ENCODE measurements at places on chromosomes 12 and 14. TPM values are rescaled to one million over a fixed set of nuclear protein-coding genes. Genes with fewer than 3 reads are reported as not detected.

ATP23 gene
- total RNA-seq: 15.3 TPM

SYNE3 gene
- 1.5 TPM for total RNA-seq

B3GNT4 gene
- total RNA-seq: not detected

DNA sequence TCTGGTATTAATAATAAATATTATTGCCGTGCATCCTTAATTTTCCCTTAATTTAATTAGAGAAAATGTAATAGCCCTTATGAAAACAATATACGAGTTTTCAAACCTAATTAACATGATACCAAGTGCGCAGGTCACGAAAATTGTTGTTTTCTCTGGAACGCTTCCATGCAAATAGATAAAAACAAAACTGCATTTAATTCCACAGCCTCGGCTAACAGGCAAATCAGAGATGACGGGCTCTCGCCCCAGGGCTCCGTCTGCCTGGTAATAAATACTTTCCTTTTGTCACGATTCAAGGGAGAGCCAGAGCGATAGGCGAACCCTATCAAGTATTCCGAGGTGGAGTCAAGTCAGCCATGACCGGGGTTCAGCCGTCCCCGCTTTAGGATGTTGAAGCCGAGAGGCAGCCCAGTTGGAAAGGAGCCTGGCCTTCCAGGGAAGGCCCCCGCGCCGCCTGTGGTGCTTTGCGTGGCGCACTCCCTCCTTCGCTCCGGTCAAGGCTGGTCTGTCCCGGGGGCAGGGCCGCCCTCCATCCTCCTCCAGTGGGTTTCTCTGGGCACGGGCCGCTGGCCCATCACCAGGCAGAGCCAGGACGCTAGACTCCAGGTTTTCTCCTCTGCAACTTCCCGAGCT, 137.8 kb upstream of the GSC start:
- DNase-seq: peak; percentile 15

DNA sequence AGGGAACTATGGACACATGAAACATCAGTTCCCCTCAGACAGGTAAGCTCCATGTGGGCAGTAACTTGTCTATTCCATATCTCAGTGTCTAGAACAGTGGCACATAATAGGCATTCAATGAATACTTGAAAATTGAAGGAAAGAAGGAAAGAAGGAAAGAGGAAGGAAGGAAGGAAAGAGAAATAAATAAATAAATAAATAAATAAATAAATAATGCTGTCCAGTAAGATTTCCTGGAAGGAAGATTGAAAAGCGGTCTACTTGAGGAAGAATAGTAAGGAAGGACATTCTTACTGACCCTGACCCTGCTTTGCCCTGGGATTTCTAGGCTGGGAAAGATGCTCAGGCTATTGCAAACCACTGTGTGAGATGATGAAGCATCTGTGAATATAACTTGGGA, 91.5 kb downstream of the PTPRR start:
- no peak for DNase-seq

DNA sequence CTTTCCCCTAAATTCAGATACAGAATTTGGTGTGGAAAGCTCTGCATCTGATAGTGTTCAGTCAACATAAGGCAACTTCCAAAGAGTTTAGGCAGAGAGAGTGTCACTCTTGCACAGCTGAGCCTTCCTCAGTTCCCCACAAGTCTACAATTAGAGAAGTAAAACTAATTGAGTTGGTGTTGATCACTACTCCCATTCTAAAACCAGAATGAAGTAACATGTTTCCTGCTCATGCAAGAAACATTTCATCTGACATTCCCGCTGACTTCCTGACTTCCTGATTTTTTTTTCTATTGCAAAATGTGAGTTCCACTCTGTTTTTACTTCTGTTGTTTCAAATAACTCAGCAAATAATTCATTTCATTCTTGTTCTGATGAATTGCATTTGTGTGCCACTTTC, 271.0 kb downstream of the ALG10B start:
- DNase-seq: no peak

- no peak for DNase-seq
Observed at GRCh38 chr14:85186082-85186481, 343.9 kb upstream of the FLRT2 start.

SERPINA1 gene
- 26.1 TPM for total RNA-seq

GRCh38 chr12:114933428-114934160, 249.6 kb upstream of the TBX3 start:
- DNase-seq: peak; percentile 85

- no peak for DNase-seq
Observed at GRCh38 chr14:73748858-73749357, 34.7 kb upstream of the PNMA1 start.

DNA sequence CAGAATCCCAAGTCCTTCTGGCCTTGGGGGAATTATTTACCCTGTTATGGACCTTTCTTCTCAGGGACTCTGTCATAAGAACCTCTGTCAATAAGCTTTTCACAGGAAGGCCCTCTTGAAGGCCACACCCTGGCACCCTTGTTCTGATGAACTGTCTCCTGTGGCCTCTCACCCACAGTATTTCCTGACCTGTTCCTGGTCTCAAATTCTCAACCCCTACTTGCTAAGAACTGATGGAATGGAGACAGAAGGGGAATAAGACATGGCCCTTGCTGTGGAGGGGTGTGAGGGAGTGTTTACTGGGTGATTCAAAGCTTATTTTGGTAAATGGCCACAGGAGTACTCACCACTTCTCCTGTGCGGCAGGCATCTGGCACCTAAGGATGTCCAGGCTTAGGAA, 1082.9 kb downstream of the BCL11B start:
- DNase-seq: no peak

PROX2 gene
- not detected for total RNA-seq

All from Daoy (cell line).